ENCODE measurements at places on chromosomes 4 and X. TPM values are rescaled to one million over a fixed set of nuclear protein-coding genes. Genes with fewer than 3 reads are reported as not detected.
A peak's percentile ranks its signal among the peaks of the same experiment; 100 is the strongest.

The PDE6B gene
- total RNA-seq: 16.4 TPM

The L1CAM gene
- 4.2 TPM for total RNA-seq

The AR gene
- 0.33 TPM for total RNA-seq

The PF4V1 gene
- total RNA-seq: not detected

The EXOC1L gene
- total RNA-seq: not detected

The MMGT1 gene
- 19.3 TPM for total RNA-seq

DNA sequence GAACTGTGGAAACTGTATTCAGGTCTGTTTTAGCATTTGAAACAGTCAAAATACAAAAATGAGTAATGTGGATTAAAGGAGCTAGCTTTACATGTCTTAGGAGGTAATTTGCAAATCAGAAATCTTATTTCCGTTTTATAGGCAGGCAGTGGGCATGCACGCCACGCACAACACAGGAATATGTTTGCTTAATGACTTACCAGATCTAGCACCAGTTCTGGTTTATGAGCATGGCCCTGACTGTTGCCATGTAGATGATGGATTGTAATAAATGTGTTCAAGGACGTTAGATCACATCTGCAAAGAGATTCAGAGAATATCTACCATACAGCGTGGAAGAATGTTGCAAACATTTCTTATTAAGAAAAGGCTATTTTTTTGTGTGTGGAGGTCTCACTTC is 344.5 kb upstream of the NR3C2 start:
- DNase-seq: no peak

DNA sequence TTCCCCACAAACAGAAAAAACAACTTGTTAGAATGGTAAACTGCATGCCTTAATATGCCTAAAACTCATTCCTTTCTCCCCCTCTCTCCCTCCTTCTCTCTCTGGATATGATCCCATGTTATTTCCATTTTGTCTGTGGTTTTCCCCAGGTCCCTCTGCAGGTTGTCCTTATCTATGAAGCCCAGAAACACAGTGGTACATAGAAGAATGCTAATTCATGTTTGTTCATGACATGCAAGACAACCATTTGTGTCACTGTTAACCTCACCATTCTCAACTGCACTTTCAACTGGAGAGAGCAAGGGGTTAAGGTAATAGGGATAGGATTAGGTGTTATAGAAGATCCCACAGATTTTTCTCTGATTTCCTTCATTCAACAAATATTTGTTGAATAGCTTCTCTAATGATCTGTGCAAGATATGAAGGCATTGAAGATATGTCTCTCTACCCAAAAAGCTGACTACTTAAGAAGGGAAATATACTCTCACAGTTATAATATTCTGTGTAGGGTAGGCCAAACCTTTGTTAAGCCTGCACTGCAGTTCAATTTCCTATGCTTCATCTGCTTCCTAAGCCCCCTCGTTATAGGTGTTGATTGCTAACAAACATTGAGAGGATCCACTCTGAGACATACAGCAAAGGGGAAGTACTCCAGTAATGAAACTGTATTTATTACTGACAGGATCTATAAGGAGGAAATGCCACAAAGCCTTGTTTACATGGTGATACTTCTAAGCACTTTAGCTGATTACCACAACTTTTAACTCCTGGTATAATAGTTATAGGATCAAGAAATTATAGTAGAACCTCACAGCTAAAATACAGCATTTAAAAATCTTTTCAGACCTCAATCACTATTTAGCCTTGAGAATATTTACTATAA is 96.1 kb downstream of the FRYL start:
- no peak for DNase-seq

- DNase-seq: no peak
Observed at GRCh38 chrX:106783716-106784115, 18.8 kb upstream of the TBC1D8B start.

GRCh38 chrX:134373736-134374135 is 86.2 kb upstream of the HPRT1 start:
- no peak for DNase-seq

GRCh38 chrX:67693928-67694327 is 150.1 kb downstream of the AR start:
- no peak for DNase-seq

DNA sequence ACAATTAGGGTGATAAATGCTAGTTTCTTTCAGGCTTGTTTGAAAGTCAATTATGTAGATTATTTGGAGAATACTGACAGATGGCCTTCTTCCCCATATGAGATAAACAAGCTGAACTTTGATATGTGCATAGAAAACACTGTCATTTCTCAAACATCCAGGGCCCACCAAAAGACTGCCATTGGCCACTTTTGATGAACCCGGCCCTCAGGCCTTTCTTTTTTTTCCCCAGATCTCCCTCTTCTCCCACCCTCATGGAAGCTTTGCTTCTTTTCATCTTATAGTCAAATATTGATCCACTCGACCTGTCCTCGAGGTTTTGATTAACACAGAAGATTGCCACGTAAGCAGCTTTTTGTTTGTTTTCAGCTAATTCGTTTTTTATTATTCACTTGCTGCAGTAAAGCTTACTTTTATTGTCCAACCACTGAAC is 377.4 kb downstream of the SMARCA1 start:
- no peak for DNase-seq

DNA sequence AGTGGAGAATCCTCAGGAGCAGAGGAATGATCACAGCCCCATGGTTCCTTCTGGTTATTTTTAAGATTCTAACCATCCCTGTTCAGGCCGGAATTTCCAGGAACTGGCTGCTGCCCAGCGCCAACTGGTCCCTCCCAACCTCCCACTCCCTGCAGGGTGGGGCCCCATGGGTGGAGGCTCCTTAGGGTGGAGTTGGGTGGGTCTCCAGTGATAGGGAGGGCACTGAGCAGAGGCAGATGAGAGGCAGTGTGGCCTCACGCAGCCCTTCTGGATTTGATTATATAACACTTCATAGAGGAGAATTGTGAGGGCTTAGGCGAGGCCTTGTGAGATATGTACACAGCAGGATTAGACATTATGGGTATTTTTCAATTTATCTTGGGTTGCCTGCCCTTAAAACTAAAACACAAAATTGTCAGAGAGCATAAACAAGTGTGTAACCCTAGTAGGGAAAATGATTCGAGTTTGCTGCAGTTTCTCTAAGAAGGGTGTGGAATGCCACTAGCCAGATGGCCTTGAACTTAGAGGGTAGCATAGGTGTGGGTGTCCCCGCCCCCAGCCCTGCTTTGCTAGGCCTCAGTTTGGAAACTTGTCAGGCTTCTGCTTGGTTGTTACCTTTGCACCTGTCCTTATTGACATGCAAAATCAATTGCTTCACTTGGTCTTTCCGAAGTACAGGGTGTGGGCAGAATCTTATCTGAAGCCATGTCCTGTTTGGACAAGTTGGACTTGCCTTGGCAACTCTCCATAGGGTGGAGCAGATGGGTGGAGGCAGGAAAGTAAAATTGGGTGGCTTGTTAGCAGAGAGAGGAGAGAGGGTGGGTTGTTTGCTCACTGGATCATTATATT is 9.4 kb downstream of the KLF3 start:
- no peak for DNase-seq

DNA sequence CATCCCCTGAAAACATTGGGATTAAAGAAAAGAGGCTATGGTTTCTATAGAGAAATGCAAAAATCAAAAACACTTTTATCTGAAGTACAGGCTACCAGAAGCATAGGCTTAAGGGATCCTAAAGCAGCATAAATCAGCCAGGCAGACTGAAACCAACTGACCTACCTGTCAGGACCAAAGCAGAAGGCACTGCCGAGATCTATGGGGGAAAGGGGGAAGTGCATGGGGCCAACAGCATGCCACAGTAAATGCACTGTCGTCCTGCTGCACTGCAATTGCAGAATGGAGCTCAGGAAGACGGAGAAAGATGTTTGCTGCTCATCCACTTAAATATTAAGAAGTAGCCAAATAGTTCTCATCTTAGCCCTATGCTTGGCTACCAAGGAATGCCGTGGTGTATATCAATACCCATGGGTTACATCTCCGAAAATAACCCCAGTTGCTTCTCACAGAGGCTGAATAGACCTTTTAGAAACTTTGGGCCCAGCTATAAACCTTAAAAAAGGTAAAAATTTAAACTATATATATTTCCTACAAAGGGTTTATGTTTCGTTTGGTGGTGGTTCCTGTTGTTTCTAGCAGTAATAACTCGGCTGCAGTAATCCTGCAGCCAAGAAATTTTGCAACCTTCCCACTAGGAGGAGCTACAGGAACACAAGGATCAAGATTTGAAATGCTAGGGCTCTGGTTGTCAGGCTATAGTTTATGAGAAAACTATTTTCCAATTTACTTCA is 312.2 kb upstream of the DIAPH2 start:
- DNase-seq: no peak

DNA sequence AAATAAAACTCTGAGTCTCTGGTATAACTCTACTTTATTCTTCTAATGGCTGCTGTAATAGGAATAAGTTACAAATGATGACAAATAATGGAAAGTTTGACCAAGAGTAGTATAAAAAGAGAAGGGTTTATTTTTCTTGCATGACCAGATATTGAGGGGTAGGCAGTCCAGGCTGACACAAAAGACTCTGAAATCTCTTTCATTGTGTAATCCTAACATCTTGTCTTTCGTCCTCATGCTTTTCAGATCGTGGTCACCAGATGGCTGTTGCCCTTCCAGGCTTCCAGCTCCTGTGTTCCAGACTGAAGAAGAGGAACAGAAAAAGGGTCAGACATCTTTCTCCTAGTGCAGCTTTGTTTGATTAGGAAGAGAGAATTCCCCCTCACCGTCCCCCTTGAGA is 176.9 kb upstream of the GK2 start:
- DNase-seq: no peak

DNA sequence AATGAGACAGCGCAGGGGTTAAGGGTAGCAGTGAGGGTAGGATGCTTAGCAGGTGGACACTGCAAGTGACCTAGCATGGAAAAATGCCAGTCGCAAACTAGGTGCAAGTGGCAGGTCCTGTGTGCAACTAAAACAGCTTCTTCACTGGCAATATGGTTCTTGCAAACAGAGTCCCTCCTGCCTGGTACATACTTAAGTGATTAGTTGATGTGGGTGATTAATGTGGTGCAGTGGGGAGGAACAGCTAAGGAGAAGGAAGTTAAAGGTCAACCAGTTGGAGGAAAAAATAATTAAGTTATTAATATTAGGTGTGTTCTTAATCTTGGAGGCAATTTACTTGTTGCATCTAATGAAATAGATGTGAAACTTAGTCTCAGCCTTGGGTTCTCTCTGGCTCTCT is 121.6 kb upstream of the IGFBP7 start:
- no peak for DNase-seq

DNA sequence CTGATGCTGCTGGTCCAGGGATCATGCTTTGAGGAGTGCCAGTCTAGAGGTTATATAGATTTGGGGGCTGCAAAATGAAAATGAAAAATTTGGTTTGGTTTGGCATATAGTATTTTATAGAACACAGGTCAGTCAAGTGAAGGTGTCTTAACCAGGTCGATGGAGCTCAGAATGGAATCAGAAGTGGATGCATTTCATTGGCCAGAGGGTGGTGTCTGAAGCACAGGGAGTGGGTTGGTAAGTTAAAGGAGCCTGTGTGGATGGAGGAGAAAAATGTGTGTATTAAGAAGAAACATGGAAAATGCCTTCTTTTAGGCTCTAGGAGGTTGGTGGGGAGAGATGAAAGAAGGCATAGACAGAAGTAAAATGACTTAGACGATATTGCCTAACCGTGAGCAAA is 8.6 kb downstream of the GALNT7 start:
- DNase-seq: no peak

- DNase-seq: no peak
Observed at GRCh38 chr4:101158507-101158906, 188.8 kb downstream of the PPP3CA start.

DNA sequence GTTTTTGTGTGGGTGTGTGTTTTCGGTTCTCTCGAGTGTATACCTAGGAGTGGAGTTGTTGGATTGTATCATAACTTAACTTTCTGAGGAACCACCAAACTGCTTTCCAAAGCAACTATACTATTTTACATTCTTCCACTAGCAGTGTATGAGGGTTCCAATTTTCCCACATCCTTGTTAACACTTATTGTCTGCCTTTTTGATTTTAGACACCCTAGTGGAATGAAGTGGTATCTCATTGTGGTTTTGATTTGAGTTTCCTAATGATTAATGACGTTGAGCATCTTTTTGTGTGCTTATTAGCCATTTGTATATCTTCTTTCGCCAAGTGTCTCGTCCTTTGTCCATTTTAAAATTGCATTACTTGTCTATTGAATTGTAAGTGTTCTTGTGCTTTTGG is 118.6 kb downstream of the REPS2 start:
- DNase-seq: no peak

DNA sequence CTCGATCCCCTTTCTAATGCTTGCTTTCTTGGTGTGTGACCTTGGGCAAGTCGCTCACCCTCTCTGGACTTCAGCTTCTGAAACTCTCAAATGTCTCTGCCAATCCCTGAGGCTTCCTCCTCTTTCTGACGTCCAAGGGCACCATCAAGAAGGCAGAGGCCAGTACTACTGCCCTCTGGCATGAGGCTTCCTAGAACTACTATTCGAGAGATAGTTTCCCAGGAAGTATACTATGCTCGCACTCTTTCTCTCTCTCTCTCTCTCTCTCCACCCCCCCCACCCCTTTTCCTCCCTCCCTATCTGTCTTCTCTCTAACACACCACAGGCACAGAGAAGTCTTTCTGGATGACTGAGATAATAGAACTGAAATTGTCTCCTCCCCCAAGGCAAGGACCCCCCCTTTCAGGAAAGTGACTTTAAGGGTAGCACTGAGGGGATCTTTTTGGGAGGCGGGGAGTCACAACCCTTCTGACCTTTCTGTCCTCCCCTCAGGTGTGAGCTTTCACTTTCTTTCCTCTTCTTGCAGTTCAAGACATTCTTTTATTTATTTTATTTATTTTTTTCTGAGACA is 20.0 kb upstream of the BCOR start:
- DNase-seq: no peak

- no peak for DNase-seq
Observed at GRCh38 chrX:39718981-39719380, 378.8 kb downstream of the BCOR start.

GRCh38 chr4:176774852-176775251 is 17.9 kb downstream of the VEGFC start:
- DNase-seq: no peak

DNA sequence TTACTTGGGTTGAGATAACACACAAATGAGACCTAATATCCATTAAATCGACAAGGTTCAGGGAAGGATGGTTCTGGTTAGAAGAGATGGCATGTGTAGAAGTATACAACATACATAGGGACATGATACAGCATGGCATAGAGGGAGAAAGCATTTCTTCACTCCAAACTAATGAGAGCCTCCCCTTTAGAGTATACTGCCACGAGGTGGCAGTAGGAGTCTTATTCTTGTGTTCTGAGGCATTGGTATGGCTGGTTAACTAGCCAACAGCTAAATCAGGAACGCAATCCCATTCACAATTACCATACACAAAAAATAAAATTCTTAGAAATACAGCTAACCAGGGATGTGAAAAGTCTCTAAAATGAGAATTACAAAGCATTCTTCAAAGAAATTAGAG is 29.1 kb upstream of the TRO start:
- DNase-seq: peak; percentile 18

Measured in activated CD4-positive, alpha-beta memory T cell treated with anti-CD3 and anti-CD28 coated beads, Interleukin-2, amount 10 ng/mL, durations not matched to agents 7 days and 5 days (primary cell).